ENCODE measurements at places on chromosomes 5 and 9.
A peak's percentile ranks its signal among the peaks of the same experiment; 100 is the strongest.

- no peak for DNase-seq
These were observed 44.2 kb upstream of the CFAP157 start for GRCh38 chr9:127662617-127663016.

DNA sequence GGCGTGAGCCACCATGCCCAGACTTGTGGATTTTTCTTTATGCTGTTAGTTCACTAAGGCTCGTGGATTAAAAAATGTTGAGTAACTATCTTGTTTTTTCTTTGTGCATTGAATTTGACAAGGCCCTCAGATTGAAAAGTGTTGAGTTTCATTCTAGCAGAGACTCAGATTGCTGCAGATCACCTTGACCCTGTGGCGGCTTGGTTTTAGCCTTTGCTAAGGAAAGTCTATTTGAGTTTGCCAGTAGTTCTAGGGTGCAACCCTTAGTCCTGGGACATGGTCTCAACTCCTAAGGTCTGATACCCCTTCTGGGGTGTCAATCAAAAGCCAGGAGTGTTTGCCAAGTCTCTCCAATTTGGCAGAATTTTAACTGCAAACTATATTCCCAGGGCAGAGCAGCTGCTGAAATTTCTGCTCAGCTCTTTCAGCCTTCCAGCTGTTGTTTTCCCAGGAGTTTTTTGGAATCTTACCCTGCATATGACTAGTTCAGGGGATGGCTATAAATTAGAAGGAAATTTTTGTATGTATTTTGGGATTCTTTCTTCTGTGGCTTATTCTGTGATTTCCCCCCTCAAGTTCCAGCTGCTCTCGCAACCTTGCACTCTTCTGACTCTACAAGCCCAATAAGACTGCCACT is 84.3 kb upstream of the HAND1 start:
- DNase-seq = no peak

- no peak for DNase-seq
These were observed 116.0 kb upstream of the HMHB1 start for GRCh38 chr5:143695941-143696340.

GRCh38 chr9:86405926-86406325 is 51.7 kb upstream of the TUT7 start:
- DNase-seq = peak; percentile 82

DNA sequence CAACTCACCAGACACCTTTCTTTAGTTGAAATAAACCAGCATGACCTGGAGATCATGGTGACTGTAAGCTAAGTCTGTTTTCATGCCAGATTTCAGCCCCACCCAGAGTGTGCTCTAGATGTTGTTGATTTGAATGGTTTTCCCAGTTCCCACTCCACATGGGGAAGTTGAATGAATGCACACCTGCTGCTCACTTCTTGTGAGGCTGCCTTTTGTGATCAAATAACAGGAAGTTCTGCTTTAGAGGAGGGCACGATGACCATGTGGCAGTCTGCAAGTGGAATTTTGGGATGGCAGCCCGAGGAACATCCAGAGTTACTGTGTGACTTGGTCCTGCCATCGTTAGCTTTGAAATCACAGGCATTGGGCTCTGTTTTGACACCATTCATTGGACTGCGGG is 18.7 kb downstream of the SLC46A2 start:
- no peak for DNase-seq

DNA sequence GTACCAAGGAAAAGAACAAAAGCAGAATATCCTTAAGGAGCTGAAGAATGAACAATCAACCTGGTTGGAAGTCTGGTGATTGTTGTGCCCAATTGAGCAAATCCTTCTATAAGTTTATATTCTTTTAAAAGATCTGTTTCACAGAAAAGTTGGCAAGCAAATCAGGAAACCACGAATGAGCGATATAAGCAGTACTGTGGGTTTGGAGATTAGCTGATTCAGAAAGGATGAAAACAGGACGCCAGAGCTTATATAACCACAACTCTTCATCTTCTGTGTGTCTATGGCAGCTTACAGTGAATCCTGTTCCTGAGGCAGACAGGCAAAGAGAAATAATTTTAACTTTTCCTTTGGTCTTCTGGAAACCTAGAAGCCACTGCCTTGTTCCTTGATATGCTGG is 61.7 kb downstream of the SLC38A9 start:
- DNase-seq = peak; percentile 53

DNA sequence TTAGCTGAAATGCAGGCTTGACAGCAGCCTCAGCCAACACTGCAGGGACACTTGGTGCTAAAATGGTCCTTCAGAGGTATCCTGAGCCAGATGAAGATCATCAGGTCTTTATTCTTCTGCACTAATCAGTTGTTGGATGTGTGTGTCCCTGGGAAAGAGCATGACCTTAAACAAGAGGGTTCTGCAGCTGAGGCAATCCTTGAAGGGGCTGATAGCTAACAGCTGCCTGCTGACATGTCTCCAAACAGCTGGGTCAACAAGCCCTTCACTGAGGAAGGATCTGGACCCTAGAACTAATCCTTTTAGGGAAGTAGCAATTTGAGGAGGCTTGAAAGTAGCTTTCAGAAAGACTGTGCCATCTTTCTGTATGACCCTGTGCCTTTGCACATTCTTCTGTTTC is 376.3 kb upstream of the ACTBL2 start:
- DNase-seq = no peak

DNA sequence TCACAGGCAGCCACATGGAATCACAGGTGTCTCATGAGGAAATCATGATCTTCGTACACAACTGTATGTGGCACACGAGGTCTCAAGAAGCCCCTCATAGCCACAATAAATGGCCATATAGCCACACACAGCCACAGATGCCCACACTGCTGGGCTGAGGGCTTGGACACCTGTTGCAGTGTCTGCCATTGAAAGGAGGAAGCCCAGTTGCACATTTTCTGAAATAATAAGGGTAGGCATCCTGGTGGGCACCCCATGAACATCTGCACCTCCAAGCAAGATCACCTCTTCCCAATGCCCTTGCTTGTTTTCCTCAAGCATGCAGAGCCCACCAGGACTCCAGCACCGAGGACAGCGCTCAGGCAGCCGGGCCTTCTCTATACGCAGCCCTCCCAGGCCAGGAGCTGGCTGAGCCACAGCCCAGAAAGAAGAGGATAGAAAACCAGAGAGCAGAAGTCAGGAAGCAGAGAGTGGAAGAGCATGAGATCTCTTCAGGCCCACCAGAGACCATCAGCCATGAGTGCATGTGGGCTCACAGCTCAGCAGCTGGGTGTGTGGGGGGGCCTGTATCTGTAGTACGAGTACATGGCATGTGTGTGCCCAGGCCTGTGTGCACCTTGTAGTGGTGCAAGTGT is 1.0 kb upstream of the ACSL6 start:
- DNase-seq = peak; percentile 76

GRCh38 chr5:180352116-180353047 is 754 bp downstream of the GFPT2 start:
- DNase-seq = peak; percentile 25

DNA sequence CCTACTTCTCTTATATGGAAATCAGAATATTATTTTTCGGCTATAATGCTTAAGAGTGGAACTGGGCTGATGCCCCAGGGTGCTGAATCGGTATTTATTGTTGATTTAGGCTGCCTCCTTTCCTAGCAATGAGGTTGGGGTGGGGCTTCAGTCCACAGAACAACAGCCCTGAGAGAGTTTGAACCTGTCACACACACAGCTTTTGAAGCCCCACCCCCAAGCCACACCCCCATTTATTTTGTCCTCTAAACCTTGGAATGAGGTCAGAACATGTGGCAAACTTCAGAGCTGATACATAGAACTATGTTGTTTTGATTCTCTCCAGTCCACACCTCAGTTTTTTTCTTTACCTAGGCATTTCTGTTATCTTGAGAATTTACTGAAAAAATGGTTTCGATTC is 51.7 kb upstream of the CAMK4 start:
- DNase-seq = no peak

GRCh38 chr5:77282337-77283027 is 72.0 kb downstream of the PDE8B start:
- no peak for DNase-seq

- DNase-seq = peak; percentile 55
These were observed at the start of gene NKD2 for GRCh38 chr5:1008451-1009358. Gene NKD2 (plus strand): TSS chr5:1008802. CDS start chr5:1009058, 256 bp downstream.

GRCh38 chr9:89477811-89478630 is 19.9 kb downstream of the SEMA4D start:
- peak; percentile 85 for DNase-seq

DNA sequence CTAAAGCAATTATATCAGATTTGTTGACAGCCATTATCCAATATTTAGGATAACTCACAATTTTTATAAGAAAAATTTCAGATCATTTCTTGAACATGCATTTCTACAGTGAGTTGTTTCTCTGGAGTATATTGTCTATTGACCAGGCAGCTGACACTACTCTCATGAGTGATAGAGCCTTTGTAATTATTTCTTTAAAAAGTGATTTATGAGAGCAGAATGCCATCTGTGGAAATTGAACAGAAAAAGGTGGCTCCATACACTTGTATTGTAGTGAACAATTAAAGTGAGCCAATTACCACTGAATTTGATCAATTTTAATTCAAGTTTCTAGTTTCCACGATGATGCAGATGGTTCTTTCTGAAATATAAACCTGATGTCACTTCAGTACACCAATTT is 855.4 kb downstream of the TAF11L14 start:
- DNase-seq = no peak

- DNase-seq = no peak
These were observed 279.6 kb upstream of the GRAMD2B start for GRCh38 chr5:126143622-126144021.

- DNase-seq = no peak
These were observed 336.3 kb downstream of the MED10 start for GRCh38 chr5:6041977-6042550.

- no peak for DNase-seq
These were observed 586.1 kb upstream of the CDH6 start for GRCh38 chr5:30607301-30607894.

GRCh38 chr9:33795819-33796218 is 458 bp downstream of the PRSS3 start:
- no peak for DNase-seq

DNA sequence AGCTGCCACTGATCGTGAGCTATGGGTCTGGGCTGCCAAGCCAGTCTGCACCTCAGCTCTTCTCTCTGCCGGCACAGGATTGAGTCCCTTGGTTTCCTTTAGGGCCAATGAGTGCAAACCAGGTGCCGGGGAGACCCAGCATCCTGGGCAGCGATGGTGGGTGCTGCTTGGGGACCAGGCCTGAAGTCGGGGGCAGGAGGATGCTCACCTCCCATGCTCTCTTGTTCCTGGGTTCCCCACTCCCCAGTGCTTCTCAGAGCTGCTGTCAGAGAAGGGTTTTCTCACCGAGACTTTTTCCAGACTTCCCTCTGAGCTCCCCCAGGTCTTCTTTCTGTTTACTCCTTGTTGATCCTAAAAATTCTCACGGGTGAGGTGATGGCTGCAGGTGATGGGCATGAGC is 61.2 kb downstream of the IRX1 start:
- DNase-seq = no peak

- peak; percentile 98 for DNase-seq
These were observed at the start of the genes TMEM167A and XRCC4 for GRCh38 chr5:83076742-83077661. Gene TMEM167A (minus strand): TSS chr5:83077394. CDS start chr5:83077323, 71 bp downstream. Gene XRCC4 (plus strand): TSS chr5:83077547. CDS start chr5:83104920, 27,373 bp downstream.

GRCh38 chr5:109252731-109253130 is 157.0 kb downstream of the PJA2 start:
- DNase-seq = no peak

DNA sequence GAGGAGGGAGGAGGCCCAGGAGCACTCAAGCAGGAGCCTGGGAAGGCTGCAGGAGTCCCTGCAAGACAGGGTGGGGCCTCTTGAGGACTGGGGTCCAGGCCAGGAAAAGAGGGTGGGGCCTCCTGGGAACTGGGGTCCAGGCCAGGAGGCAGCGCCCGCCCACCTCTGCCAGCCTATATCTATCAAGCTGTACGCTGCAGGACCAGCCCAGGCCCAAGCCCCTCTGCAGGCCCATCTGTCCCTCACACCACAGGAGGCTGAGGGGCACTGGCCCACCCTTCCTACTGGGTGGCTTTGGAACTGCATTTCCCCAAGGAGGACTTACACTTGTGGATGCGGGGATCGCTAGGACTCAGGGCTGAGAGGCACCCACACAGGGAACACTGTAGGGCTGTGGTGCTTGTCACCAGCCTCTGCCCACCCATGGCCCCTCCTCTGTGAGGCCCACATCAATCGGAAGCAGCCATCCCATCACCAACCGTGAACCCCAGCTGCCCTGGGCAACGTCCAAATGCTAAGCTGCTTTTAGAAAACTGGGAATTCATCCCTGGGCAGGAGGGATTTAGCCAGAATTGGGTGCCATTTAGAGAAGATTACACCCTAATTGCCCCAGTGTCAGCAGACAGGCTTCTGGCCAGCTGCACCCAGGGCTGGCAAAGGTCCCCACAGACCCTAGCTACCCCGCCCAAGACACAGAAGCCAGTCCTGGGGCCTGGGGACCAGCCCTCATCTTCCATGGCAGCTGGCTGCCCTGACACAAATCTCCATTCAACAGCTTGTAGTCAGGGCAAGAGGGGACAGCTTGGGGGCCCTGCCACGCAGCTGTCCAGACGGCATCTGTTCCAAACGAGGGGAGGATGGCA is 15.3 kb downstream of the BICD2 start:
- no peak for DNase-seq

- DNase-seq = no peak
These were observed 15.3 kb upstream of the NDST1 start for GRCh38 chr5:150492621-150493020.
